NCI-H1417 treated with DMSO at 0.1 percent for 48 hours (cell line): ENCODE measurements at places on chromosomes 1 and 21.

DNA sequence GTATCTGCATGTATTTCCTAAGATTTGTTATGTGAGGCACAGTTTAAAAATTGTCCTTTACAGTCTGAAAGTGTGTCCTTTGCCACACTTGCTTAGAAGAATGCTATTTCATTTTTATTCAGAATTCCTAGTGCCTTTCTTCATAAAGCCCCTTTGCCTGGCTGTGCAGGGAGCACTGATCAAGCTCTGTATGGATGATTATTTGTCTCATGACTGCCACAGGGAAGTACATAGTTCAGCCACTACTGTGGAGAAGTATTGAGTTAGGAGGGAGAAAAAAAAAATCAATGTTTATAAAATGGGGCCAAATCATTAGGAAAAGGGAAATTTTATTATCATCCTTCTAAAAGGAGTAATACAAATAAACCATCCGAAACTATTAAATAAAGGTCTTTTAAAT lies 51.4 kb downstream of the LHX4 start:
- DNase-seq = no peak

- no peak for DNase-seq
Measured at GRCh38 chr1:4253935-4254334, 353.9 kb upstream of the C1orf174 start.

- DNase-seq = no peak
Measured at GRCh38 chr1:114075105-114075504, 78.6 kb downstream of the SYT6 start.

DNA sequence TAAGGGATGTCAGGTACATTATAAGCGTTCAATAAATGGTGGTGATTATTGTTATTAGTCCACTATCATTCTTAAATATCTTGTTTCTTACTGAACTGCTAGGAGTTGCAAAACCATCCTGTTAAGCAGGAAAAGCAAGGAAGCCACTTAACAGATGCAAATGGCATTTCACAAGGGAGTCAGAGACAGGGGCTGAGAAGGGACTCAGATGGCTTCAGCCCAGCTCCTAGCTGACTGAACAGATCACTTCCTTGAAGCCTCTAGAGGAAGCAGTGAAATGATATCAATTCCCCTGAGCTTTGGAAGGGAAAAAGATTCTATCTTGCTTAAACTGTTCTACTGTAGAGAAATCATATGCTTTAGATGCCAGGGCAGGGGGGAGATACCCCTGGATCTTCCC lies 151.5 kb downstream of the ST6GALNAC5 start:
- no peak for DNase-seq

DNA sequence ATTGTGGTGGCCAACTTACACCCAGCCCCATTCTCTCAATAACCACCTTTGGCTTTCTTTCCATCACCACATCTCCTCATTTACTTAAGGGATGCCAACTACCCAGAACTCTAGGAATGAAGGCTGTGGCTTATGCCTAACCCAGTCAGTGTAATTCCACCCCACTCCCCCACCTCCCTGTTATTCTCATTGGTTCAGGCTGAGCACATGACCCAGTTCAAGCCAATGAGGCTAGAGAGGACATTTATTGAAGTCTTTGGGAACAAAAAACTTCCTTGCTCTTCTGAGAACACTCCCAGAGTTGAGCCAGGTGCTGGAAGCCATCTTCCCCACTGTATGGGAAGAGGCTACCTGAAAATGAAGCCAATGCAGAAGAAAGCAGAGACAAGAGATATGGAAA lies 22.8 kb upstream of the CD2 start:
- DNase-seq = no peak

- DNase-seq = no peak
Measured at GRCh38 chr1:30698401-30698981, 24.9 kb downstream of the MATN1 start.

DNA sequence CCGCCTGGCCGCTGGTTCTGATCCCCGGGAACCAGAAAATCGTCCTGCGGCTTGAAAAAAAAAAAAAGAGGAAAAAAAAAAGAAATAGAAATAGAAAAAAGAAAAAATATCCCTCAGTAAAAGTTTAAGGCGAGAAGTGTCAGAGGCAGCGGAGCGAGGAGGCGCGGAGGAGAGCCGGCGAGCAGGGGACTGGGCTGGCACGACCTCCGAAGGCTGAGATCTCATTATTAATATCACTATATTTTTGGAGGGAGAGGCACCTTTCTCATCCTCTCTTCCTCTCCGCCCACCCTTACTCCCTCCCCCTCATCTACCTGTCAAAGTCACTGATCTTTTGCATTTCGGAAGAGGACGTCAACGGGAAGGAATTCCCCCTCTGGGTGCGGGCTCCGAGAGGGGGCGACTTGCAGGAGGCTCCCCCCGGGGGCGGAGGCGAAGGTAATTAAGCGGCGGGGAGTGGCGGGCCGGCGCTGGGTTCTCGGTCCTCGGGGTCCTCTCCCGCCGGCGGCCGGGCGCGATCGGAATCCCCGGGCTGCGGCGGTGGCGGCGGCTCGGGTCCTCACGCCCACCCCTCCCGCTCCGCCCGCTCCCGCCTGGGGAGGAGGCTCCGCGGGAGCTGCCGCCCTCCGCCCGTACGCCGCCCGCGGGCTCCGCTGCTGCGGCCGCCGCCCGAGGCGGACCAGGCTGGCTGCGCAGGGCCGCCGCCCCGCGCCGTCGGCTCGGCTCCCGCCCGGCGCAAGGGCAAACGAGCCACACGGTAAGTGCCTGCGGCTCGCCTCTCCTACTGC lies at the start of gene NTNG1:
Gene NTNG1 (plus strand): TSS at position 337 of the 788 bp plus-strand sequence.
- DNase-seq = no peak

- DNase-seq = no peak
Measured at GRCh38 chr1:59298026-59298583, 1.2 kb downstream of the FGGY start.

- no peak for DNase-seq
Measured at GRCh38 chr1:156463874-156464273, 36.7 kb downstream of the MEF2D start.

DNA sequence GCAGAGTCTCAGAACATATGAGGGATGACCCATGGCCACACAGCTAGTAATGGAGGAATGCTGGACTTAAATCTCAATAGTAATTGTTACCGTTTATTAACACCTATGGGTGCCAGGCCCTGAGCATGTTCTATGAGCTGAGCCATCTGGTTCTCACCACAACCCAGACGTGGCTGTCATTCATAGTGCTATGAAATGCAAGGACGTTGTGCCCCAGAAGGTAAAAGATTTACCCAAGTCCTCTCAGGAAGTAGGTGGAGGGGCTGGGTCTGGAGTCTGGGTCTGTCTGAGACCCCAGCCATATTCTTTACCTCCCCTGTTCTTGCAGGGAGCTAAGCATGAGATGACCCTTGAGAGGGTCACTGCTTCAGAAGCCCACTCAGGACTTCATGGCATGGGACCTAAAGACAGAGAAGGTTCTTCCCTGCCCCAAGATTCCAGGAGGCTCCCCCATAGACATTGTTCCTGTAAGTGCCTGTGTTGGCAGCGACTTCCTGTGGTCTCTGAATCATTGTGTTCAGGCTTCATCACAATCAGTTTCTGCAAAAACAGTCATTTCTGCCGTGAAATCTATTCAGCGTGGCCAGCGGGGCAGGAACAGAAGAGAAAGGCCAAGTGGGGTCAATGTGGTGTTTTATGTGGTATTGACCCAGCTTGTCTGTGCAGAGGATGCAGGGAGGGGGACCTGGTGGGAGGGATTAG lies 475.4 kb downstream of the PTPRU start:
- no peak for DNase-seq
